NCI-H510A treated with DMSO at 0.1 percent for 48 hours (cell line): ENCODE measurements at places on chromosomes 4 and X.

GRCh38 chr4:81470456-81471297, 1.0 kb downstream of the RASGEF1B start:
- peak; percentile 20 for DNase-seq

- no peak for DNase-seq
These were observed 84.7 kb downstream of the CENPC start for GRCh38 chr4:67460574-67460973.

GRCh38 chr4:6960628-6961412, 51.2 kb downstream of the TBC1D14 start:
- no peak for DNase-seq

DNA sequence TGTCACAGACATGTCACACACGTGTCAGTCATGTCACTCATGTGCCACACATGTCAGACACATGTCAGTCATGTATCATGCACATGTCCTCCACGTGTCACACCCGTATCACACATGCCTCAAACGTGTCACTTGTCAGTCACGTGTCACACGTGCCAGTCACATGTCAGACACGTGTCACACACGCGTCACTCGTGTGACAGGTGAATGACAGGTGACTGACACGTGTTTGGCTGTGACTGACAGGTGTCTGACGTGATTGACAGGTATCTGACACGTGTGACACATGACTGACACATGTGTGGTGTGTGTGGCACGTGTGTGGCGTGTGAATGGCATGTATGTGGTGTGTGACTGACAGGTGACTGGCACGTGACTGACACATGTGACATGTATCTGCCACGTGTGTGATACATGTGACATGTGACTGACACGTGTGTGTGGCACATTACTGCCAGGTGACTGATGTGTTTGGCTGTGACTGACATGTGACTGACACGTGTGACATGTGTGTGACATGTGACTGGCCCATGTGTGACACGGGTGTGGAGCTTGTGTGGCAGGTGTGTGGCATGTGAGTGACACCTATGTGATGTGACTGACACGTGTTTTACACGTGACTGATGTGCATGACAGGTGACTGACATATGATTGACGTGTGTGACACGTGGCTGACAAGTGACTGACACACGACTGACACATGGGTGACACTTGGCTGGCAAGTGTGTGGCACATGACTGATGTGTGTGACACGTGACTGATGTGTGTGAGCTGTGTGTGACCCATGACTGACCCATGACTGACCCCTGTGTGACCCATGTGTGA, 90.7 kb upstream of the GPC3 start:
- no peak for DNase-seq

DNA sequence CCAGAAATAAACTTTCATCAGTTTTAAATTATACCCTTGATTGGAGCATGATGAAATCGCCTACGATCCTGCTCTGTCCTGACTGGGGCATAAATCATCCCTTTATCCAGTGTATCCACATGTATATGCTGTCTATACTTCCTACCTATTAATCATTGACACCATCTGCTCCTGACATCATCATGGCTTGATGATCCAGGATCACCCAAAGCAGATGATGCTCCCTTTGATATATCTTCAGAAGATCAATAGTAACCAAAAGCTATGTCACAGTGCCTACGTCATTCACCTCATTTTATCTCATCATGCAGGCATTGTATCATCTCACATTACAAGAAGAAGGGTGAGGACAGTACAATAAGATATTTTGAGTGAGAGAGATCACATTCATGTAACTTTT, 137.5 kb downstream of the COMMD8 start:
- no peak for DNase-seq

DNA sequence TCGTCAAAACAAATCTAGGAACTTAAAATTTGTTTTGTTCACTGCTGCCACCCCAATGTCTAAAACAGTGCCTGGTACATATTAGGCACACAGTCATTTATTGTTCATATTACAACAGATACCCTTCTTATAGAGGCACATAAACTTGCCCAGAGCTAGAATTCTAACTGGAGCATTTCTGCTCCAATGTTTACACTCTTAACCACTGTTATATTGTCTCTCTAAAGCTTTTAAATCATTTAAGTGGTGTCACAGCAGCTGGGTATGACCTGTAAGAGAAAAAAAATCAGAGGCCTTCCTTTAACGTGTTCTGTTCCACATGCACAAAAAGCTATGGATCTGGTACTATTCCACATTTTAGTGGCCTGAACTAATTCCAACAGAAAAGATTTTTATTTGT, 3.0 kb downstream of the UBE2D3 start:
- DNase-seq = peak; percentile 3

DNA sequence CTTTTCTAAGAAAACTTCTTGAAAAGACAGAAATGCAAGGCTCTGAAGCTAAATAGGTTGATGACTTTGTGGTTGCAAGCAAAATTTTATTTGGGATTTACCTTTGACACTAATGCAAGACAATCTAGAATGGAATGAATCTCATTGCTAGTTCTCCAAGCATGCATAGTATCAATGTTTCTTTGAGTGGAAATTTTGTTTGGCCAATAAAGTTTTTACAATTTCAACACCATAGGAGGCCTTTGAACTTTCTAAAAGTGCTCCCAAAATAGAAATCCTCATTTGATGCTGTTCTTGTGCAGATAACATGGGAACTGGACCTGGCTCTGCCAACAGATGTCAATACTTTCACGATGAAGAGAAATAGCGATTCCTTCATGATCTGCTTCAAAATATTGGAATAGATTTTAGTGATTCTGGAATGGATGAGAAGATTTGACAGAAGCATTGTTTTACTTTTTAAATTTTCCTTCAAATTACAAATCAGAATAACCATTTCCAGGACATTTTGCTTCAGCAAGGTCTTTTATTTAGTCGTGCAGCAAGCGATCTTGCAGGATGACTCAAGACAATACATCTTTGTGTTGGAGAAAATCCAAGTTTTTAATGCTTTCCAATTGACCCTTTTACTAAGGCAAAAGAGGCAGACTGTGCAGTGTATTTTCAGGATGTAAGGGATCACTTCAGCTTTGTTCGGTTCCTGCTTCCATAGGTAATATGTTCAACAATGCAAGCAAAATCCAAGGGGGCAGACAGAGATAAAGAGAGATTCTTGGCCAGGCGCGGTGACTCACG, 51.7 kb upstream of the OTUD4 start:
- no peak for DNase-seq

DNA sequence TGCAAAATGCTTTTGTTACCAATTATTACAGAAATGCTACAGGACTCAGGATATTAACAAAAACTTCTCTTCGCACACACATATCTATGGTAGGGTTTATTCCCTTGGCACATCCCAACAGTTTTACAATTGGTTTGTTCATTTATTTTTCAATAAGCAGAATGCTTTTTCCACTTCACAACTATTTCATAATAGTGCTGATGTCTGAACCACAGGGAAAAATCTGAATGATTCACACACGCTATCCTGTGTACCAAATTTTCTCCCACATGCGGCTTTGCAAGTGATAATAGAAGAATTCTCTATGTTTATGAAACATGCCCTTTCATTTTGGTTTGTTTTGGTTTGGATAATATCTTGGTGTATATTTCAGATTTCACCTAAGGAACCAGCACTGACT, 725.7 kb upstream of the TENM3 start:
- DNase-seq = no peak

- peak; percentile 13 for DNase-seq
These were observed 102.4 kb downstream of the SLIT2 start for GRCh38 chr4:20354120-20354519.

GRCh38 chrX:24796204-24796603, 102.5 kb downstream of the POLA1 start:
- DNase-seq = no peak

- DNase-seq = no peak
These were observed 12.8 kb upstream of the TNIP2 start for GRCh38 chr4:2768921-2769336.

GRCh38 chr4:164524789-164525188, 229.1 kb upstream of the SMIM31 start:
- no peak for DNase-seq

- DNase-seq = no peak
These were observed 346.9 kb downstream of the BCOR start for GRCh38 chrX:39750848-39751247.

GRCh38 chr4:39429476-39430334, 23.0 kb downstream of the KLB start:
- DNase-seq = no peak

- peak; percentile 64 for DNase-seq
These were observed 102.1 kb downstream of the UCHL1 start for GRCh38 chr4:41358647-41359421.

GRCh38 chr4:168639914-168640313, 143.1 kb downstream of the PALLD start:
- DNase-seq = no peak
